GM12864 (cell line): ENCODE measurements at places on chromosomes 16 and 17.

DNA sequence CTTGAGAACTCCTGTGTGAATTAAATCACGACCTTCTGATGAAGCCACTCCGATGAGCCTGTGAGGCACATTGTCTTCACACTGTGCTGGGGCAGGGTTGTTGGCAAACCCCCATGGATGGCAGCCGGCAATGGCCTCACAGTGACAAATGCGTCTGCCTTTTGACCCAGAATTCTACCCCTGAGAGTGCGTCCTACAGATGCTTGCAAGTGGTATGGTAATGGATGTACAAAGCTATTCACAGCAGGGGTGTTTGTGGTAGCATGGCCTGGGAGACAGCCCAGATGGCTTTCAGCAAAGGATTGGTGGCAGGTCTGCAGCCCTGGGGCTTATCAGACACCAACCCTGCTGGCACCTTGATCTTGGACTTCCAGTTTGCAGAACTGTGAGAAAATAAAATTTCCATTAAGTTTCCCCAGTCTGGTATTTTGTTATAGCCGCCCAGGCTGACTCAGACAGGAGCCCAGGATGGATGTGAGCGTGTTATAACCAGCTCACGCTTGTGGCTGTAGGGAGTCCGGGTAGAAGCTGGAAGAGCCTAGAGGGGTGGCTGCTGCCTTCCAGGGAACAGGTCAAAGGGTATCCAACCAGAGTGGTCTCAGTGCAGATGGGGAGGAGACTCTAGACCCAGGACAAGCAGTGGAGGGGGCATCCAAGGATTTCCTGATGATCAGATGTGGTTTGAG lies 10.1 kb downstream of the AFMID start:
- DNase-seq: no peak

DNA sequence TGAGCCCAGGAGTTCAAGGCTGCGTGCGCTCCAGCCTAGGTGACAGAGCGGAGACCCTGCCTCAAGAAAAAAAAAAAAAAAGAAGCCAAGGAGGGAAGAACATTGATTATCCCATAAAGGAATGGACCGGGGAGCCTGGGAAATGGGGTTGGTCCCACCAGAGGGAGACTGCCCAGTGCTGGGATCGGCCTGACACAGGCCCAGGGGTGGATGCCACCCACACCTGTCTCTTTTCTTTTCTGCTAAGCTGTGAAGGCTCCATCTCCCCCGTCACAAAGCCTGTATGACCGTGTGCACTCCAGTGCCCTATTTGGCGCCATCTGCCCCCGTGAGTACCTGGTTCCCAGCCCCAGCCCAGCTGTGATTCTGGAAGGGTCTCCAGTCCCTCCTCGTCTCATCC lies 15.7 kb downstream of the UBALD1 start:
- no peak for DNase-seq

DNA sequence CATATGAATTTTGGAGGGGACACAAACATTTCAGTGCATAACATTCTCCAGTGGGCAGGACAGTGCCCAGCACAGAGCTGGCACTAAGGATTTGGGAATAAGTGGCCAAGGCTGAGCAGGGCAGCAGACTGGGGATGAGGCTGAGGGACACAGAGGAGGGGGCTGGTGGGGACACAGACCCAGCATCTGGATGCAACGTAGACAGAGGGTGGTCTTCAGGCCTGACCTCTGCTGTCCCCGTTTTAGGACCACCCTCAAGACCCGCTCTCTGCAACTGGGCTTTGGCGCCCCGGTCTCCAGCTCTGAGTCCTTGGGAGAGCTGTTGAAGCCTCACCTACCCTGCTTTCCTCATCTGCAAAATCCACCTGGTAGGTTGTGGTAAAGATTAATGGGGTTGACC lies 3.3 kb upstream of the PRSS33 start:
- DNase-seq: no peak

DNA sequence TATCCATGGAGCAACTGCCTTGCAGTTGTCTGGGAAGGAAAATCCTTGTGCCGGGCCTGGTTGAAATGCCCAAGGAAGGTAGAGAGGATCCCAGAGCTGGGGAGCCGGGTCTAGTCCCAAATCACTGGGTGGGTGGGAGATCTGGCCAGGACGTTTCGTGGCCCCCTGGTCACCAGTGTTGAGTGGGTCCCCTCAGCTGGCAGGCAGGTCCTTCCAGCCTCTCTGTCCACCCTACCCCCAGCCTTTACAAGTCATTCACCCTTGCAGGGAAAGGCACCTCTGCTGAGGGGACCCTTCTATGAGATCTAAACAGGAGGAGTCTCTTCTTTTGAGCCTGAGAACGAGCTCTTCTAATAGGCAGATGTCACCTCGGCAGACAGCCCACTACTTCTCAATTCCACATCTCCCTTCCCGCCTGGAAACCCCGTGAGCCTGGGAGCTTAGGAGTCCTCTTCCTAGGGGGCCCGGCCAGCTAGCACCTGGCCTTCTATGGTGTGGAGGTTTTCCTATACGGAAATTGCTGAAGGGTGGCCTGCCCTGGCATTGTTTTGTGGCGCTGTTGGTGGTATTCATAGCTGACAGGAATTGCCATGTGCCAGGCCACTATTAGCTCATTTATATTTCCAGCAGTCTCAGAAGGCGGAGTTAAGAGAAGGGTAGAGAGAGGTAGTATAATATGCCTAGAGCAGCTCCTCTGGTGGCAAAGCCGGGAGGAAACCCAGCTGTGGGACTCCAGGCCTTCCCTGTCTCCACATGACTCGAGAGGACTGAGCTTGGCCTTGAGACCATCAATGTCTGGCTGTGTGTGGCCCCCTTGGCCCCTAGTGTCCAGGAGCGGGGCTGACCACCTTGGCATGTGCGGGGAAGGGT lies 13.3 kb downstream of the MPRIP start:
- no peak for DNase-seq

DNA sequence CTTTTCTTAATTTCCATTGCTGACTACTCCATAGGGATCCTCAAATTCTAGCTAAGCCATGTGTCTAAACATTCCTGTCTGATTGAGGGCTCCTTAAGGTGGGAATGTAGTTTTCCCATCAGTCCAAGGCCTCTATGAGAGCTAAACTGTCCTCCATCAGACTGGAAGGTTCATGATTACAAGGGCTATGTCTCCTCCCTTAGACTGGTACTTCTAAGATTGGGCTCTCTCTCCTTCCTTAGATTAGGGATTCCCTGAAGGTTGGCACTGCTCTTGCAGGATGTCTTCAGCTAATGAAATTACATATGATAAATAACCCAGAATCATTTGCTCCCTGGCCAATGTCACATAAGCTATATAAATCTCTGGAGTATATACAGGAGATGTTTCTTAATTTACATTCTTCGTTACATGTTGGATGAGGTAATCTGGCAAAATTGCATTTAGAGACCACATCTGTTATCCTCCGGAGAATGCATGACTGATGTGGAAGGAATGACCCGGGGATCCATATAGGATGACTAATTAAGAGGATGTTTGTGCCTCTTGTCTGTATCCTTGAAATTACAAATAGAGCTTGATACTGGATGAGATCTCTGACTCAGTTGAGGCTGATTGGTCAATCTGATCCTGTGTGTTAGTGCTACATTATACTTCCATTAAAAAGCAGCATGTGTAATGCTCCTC lies 14.2 kb downstream of the B4GALNT2 start:
- no peak for DNase-seq

GRCh38 chr17:9907131-9907530 lies 2.1 kb upstream of the RCVRN start:
- no peak for DNase-seq

DNA sequence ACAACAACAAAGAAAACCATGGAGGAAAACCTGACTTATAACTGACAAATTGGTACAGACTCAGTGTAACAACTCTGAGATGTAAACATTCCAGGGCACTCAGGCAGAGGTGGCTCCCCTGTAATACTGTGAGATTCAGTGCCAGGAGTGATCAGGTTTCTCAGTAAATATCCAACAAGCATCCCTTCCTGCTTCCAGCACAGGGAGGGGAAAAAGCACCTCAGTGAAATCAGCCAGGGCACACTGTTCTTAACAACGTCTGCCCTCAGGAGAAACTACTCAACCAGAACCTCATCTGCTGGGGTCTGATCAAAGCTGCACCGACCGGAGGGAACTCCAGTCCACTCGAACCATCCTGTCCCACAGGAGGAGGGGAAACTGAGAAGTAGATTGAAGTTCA lies 52.3 kb downstream of the AMFR start:
- no peak for DNase-seq

DNA sequence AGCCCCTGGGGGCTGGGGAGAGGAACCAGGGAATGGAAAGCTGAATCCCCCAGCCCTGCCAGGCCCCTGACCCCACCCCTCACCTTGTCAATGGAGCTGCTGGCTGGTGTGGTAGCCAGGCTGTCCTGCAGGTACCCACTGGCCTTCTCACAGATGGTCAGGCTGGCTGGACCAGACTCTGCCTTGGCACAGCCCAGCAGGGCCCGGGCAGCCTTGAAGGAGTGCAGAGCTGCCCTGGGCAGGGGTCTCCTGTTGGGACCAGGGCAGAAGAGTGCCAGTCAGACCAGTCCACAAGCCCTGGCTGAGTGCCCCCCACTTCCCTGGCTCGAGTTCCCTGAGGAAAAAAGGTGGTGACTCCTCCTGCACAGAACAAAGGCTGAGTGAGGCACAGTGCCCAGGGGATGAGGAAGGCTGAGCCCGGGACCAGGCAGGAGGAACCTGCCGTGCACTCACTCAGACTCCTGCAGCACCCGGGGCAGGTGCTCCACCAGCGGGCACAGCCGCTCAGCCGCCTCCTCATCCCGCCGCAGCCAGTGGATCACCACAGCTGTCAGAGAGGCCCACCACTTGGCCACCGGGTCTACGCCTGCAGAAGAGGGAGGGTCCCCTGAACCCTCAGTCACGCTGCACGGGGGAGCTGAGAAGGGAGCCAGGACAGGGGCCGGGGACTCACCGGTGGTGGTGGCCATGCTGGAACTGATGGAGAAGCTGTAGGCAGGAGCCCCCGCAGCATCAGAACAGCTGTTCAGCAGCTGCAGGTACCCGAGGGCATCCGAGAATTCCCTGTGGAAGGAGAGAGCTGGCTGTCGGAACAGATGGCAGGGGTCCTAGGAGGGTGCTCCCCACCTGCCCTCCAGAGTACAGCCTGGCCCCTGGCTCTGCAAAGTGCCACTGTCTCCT lies 22.4 kb downstream of the SREBF1 start:
- DNase-seq: no peak
